ENCODE measurements at places on chromosomes 6 and 20.

GRCh38 chr20:51095633-51096521 lies 73.0 kb upstream of the KCNG1 start:
- H3K4me3 ChIP-seq = no peak overlapping the region
- H3K27ac ChIP-seq = no peak overlapping the region
- H3K36me3 ChIP-seq = no peaks in the 10 kb centered on the region
- DNase-seq = no peak
- H3K4me1 ChIP-seq = no peaks in the 10 kb centered on the region

DNA sequence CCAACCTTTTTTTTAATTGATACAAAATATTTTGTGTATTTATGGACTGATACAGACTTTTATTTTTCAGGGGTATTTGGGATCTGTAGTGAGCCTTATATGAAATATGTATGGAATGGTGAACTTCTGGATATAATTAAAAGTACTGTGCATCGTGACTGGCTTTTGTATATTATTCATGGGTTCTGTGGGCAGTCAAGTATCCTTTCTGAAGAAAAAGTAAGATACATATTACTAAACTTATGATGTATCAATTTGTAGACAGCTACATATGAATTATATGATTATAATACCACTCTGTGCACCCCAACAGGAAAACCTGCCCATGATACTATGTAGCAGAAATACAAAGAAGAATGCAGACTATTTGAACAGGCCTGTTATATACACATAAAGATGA lies 47.2 kb downstream of the FIG4 start:
- H3K27me3 ChIP-seq = no peaks in the 10 kb centered on the region
- H3K4me1 ChIP-seq = no peaks in the 10 kb centered on the region
- no peak overlapping the region for H3K27ac ChIP-seq
- H3K36me3 ChIP-seq = peaks cover 9% of the 10 kb centered on the region
- DNase-seq = no peak

- no peaks in the 10 kb centered on the region for H3K36me3 ChIP-seq
- no peak overlapping the region for H3K27ac ChIP-seq
- H3K4me1 ChIP-seq = no peaks in the 10 kb centered on the region
- no peak overlapping the region for H3K4me3 ChIP-seq
- peaks cover 5% of the 10 kb centered on the region for H3K27me3 ChIP-seq
- DNase-seq = no peak
These were observed 58.2 kb upstream of the NKX2-2 start for GRCh38 chr20:21571841-21572690.

DNA sequence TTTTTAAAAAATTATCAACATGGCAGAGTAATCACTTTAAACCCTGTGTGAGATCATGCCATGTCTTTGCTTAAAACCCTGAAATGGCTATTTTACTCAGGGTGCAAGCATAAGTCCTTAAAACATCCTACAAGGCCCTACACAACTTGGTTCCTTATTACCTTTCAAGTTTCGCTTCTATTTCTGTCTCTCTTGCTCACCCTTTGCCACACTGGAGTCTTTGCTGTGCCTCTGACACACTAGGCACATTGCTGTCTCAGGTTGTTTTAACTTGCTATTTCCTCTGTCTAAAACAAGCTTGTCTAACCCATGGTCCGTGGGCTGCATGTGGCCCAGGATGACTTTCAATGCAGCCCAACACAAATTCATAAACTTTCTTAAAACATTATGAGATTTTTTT lies 55.6 kb downstream of the KIAA0408 start:
- no peaks in the 10 kb centered on the region for H3K4me1 ChIP-seq
- no peaks in the 10 kb centered on the region for H3K36me3 ChIP-seq
- H3K27ac ChIP-seq = no peak overlapping the region
- no peaks in the 10 kb centered on the region for H3K27me3 ChIP-seq
- H3K4me3 ChIP-seq = no peak overlapping the region

- H3K27me3 ChIP-seq = no peaks in the 10 kb centered on the region
- H3K27ac ChIP-seq = no peak overlapping the region
- H3K36me3 ChIP-seq = peaks cover 9% of the 10 kb centered on the region
- H3K4me1 ChIP-seq = no peaks in the 10 kb centered on the region
These were observed 80.5 kb downstream of the ISM1 start for GRCh38 chr20:13301596-13301995.

GRCh38 chr6:35573495-35574110 lies 60.9 kb upstream of the TULP1 start:
- no peak for DNase-seq
- no peaks in the 10 kb centered on the region for H3K4me1 ChIP-seq
- no peak overlapping the region for H3K27ac ChIP-seq
- H3K27me3 ChIP-seq = no peaks in the 10 kb centered on the region

GRCh38 chr6:97401533-97401932 lies 118.5 kb upstream of the MMS22L start:
- H3K36me3 ChIP-seq = no peaks in the 10 kb centered on the region
- DNase-seq = no peak
- no peaks in the 10 kb centered on the region for H3K27me3 ChIP-seq
- H3K27ac ChIP-seq = no peak overlapping the region

GRCh38 chr6:154994836-154995253 lies 270 bp upstream of the TIAM2 start:
- DNase-seq = no peak
- peaks cover 43% of the 10 kb centered on the region for H3K4me1 ChIP-seq
- H3K27me3 ChIP-seq = peaks cover 7% of the 10 kb centered on the region
- peak overlapping the region; percentile 78 for H3K27ac ChIP-seq
- H3K4me3 ChIP-seq = peak overlapping the region; percentile 81

GRCh38 chr6:39752835-39753724 lies 27.9 kb upstream of the KIF6 start:
- no peak overlapping the region for H3K27ac ChIP-seq
- DNase-seq = no peak
- peaks cover 7% of the 10 kb centered on the region for H3K4me1 ChIP-seq
- no peaks in the 10 kb centered on the region for H3K27me3 ChIP-seq
- no peak overlapping the region for H3K4me3 ChIP-seq

DNA sequence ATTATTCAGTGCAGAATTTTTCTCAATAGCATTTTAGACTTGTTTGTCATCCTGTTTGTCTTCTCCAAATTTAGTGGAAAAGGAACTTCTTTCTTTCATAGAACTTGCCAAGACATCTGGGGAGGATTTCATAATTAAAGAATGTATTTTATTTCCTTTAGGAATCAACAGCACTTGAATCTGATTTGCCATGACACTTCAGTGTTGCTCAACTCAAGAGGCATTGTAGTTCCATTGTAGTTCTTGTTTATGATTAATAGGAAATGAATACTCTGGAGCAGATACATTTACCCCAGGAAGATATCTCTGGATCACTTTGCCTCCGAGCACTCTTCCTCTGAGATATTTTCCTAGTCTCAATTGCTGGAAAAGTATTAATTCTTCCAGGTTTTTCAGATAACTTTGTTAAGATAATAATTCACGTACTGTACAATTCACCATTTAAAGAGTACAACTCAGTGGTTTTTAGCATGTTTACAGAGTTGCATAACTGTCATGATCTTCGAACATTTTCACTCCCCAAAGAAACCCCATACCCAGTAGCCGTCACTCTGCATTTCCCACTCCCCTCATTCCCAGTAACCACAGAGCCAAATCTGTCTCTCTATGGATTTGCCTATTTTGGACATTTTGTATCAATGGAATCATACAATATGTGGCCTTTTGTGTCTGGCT lies 29.7 kb downstream of the AKAP12 start:
- no peaks in the 10 kb centered on the region for H3K36me3 ChIP-seq
- peak; percentile 24 for DNase-seq
- no peak overlapping the region for H3K4me3 ChIP-seq
- peak overlapping the region; percentile 8 for H3K27ac ChIP-seq
- peaks cover 13% of the 10 kb centered on the region for H3K4me1 ChIP-seq
- no peaks in the 10 kb centered on the region for H3K27me3 ChIP-seq

DNA sequence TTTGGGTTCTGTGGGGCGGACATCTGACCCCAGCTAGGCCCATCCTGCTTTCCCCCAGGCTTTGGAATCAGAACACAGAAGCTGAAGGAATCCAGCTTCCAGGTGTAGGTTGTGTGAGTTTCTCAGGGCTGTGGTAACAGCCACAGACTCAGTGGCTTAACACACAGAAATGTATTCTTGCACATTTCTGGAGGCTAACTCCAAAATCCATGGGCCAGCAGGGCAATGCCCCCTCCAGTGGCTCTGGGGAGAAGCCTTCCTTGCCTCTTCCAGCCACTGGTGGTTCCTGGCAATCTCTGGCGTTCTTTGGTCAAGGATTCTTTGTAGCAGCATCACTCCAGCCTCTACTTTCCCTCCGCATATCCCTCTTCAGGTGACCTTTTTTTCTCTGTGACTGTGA lies 1.3 kb upstream of the EMILIN3 start:
- no peaks in the 10 kb centered on the region for H3K27me3 ChIP-seq
- peaks cover 15% of the 10 kb centered on the region for H3K4me1 ChIP-seq
- DNase-seq = no peak
- H3K36me3 ChIP-seq = no peaks in the 10 kb centered on the region

DNA sequence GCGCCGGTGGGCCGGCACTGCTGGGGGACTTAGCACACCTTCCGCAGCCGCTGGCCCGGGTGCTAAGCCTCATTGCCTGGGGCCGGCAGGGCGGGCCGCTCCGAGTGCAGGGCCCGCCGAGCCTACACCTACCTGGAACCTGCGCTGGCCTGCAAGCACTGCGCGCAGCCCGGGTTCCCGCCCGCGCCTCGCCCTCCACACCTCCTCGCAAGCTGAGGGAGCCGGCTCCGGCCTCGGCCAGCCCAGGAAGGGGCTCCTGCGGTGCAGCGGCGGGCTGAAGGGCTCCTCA lies 10.7 kb upstream of the MPC1 start:
- no peak overlapping the region for H3K4me3 ChIP-seq
- peaks cover 13% of the 10 kb centered on the region for H3K27me3 ChIP-seq
- H3K27ac ChIP-seq = no peak overlapping the region
- no peaks in the 10 kb centered on the region for H3K4me1 ChIP-seq
- no peak for DNase-seq

- DNase-seq = no peak
- H3K36me3 ChIP-seq = no peaks in the 10 kb centered on the region
- H3K4me3 ChIP-seq = no peak overlapping the region
These were observed 4.1 kb downstream of the SH3BGRL2 start for GRCh38 chr6:79635232-79635543.

- no peak overlapping the region for H3K4me3 ChIP-seq
- H3K27ac ChIP-seq = no peak overlapping the region
- H3K36me3 ChIP-seq = no peaks in the 10 kb centered on the region
- no peak for DNase-seq
- H3K4me1 ChIP-seq = no peaks in the 10 kb centered on the region
These were observed 61.2 kb downstream of the ZFP64 start for GRCh38 chr20:52130406-52130805.

DNA sequence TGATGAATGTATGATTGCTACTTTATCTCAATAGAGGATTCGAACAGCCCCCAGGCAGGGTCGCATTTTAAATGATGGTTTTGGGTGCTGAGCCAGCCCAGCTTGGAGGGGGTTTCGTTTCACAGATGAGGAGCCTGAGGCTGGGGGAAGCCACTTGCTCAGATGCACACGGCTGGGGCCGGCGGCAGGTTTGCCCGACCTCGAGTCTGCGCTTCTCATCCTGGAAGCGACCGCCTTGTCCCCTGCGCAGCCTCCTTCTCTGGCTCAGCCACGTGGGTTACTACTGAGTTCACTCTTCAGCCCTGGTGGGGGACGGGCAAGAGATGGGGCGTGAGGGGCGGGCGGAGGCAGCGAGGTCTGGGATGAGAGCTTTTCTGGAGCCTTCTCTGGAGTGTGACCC lies 25.3 kb downstream of the NTSR1 start:
- H3K27me3 ChIP-seq = peaks cover 11% of the 10 kb centered on the region
- H3K36me3 ChIP-seq = no peaks in the 10 kb centered on the region
- H3K4me1 ChIP-seq = no peaks in the 10 kb centered on the region
- no peak overlapping the region for H3K4me3 ChIP-seq
- H3K27ac ChIP-seq = no peak overlapping the region

- H3K27ac ChIP-seq = no peak overlapping the region
- H3K4me1 ChIP-seq = no peaks in the 10 kb centered on the region
- H3K27me3 ChIP-seq = no peaks in the 10 kb centered on the region
- no peak overlapping the region for H3K4me3 ChIP-seq
- H3K36me3 ChIP-seq = no peaks in the 10 kb centered on the region
These were observed 133.7 kb upstream of the AGPAT4 start for GRCh38 chr6:161407581-161407980.

- no peak overlapping the region for H3K4me3 ChIP-seq
- no peak overlapping the region for H3K27ac ChIP-seq
- no peaks in the 10 kb centered on the region for H3K4me1 ChIP-seq
- DNase-seq = no peak
- peaks cover 27% of the 10 kb centered on the region for H3K36me3 ChIP-seq
- no peaks in the 10 kb centered on the region for H3K27me3 ChIP-seq
These were observed 42.6 kb downstream of the OSTM1 start for GRCh38 chr6:108031968-108032367.

DNA sequence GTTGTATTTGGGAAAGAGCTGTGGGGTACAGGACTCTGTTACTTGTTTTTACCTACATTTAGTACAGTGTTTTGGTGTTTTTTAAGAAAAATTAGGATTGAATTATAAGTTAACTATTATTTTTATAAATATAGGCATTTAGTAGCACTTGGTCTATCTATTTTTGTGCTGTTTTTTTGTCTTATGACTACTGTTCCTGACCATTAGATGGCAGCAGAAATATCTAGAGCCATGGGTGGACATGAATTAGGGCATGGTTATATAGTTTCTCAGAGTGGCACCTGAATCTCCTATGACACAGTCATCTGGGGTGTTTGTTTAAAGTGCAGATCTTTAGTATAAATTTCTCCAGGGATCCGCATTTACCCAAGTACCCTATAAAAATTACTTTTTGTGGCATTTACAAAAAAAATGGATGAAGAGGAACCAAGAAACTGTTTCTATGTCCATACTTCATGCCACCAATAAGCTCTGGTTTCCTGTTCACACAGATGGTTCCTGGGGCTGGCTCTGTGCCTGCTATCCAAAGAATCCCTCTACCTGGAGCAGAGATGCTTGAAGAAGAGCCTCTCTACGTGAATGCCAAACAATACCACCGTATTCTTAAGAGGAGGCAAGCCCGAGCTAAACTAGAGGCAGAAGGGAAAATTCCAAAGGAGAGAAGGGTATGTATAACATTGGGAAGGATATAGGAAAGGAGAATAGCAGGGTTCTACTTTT lies 19.8 kb downstream of the NFYA start:
- H3K4me3 ChIP-seq = no peak overlapping the region
- no peaks in the 10 kb centered on the region for H3K4me1 ChIP-seq
- no peaks in the 10 kb centered on the region for H3K27me3 ChIP-seq
- H3K36me3 ChIP-seq = peaks cover 87% of the 10 kb centered on the region
- H3K27ac ChIP-seq = no peak overlapping the region

- peaks cover 66% of the 10 kb centered on the region for H3K4me1 ChIP-seq
- peaks cover 10% of the 10 kb centered on the region for H3K36me3 ChIP-seq
- H3K4me3 ChIP-seq = no peak overlapping the region
- H3K27me3 ChIP-seq = no peaks in the 10 kb centered on the region
These were observed 5.7 kb downstream of the LMBRD1 start for GRCh38 chr6:69791065-69791471.

All from stomach (tissue), 19 donors.